NCI-H1417 (cell line): ENCODE measurements at places on chromosomes 3 and 15.

DNA sequence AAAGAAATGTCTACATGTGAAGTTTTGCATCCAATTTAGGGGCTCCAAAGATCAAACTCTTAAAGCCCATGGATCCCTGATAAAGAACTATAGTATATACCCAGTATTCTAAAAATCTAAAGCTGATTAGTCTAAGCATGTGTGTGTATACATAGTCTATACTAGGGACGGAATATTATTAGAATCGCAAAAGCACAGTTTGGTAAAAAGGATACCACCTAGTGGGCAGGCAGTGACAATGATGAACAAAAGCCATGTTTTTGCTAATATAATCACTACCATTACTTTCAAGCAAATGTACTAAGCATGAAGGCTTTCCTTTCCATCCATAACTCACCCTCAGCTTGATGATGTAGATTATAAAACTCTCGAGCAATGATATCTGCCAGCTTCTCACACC is 16.5 kb downstream of the POLQ start:
- peak; percentile 10 for DNase-seq

DNA sequence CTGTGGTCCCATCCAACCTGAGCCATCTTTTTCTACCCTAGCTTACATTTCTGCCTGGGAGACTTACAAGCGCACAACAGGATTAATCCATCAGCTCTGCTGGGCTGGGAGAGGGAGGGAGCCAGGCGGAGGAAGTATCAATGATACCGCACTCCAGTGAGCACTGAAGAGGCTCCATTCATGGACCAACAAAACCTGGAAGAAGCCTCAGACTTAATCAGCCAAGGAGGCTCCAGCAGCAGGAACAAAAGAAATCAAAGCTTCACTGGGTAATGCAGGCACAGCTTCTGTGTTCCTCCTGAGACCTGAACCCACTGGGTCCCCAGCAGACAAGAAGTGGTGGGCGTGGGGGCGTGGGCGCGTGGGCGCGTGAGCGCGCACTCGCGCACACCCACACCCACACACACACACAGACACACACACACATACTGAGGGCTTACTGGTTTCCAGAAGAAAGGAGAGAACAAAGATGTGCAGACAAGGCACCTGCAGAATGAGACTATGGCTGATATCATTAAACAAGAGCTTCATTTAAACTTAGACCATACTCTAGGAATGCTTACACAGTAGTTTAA is 87.0 kb upstream of the BOC start:
- DNase-seq: peak; percentile 5

GRCh38 chr3:71438904-71439303 is 144.6 kb downstream of the FOXP1 start:
- no peak for DNase-seq

DNA sequence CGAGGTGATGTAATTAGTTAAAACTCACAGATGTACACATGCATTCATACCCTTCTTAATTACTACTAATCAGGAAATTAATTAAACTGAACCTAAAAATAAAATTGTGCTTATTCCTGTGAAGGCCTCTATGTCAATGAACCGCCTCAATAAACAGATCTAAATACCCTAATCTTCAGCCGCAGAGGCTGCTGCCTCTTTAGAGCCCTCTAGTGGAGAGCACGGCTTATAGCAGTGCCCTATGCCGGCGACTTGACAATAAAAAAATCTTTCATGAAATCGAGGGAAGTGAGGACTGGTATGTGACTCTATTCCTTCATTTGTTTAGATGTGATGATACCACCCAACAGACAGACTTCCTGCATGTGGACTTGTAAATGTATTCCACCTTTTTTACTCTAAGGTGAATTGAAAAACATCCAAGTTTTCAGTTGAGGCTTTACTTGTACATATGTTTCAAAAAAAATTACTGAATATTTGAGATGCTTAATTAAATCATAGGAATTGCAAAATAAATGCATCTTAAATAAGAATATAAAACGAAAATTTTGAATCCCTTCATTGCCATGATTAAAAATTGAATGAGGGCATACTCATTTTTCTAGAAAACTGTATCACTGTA is 8.3 kb upstream of the EPHA3 start:
- peak; percentile 64 for DNase-seq
